ENCODE measurements at places on chromosomes 3 and 15.

GRCh38 chr3:97815149-97815917 lies 6.5 kb upstream of the CRYBG3 start:
- DNase-seq: no peak

DNA sequence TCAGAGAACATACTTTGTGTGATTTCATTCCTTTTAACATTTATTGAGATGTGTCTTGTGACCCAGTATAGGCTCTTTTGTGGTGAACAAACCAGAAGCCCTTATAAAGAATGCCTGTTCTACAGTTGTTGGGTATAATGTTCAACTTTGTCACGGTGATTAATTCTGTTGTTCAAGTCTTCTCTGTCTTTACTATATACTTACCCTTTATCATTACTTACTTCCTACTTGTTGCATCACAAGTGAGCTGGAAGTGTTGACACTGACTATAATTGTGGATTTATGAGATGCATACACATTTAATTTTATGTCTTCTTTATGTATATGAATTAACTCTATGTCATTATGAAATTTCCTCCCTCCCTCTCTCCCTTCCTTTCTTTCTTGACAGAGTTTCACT lies 59.7 kb upstream of the TBL1XR1 start:
- DNase-seq: no peak

DNA sequence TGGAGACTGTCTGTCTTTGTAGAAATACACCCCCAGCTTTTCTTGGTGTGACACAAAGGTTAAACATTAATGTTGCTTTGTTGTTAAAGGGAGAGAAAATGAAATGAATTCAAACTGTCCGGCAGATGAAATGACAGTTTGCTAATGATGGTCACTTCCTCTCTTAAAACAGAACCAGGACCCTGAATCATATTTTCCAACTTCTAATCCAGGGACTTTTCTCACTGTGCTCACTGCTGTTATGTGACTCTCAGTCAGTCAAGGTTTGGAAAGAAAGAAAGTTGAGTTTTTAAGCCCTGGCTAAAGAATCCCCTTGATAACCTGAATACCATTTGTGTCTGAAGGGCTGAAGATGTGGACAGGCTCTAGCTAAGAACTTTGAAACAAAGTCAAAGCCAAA lies 215.8 kb downstream of the AGBL1 start:
- DNase-seq: no peak

DNA sequence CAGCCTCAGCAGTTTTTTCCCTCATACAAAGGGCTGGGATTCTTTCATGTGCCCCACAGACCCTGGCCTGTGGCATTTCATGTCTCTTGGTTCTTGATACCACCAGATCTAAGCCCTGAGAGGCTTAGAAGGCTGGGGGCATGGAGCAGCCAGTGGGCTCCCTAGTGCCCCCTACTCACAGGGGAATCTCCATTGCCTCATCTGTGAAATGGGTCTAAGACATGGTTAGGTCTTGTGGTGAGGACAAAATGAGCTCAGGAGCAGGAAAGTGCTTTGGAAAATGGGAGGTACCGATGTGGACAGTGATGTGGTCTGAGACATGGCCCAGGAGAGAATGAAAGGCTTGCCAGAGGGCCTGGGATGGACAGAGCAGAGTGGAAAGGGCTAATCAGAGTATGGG lies 94.3 kb downstream of the SMAD6 start:
- DNase-seq: no peak

DNA sequence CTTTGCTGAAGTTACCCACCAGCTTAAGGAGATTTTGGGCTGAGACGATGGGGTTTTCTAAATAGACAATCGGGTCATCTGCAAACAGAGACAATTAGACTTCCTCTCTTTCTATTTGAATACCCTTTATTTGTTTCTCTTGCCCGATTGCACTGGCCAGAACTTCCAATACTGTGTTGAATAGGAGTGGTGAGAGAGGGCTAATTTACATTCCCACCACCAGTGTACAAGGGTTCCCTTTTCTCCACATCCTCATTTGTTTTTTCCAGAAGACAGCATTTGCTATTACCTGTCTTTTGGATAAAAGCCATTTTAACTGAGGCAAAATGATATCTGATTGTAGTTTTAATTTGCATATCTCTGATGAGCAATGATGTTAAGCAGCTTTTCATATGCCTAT lies 329.9 kb upstream of the TPRG1 start:
- no peak for DNase-seq

- no peak for DNase-seq
Measured at GRCh38 chr3:106170636-106171035, 301.8 kb upstream of the CBLB start.

- no peak for DNase-seq
Measured at GRCh38 chr3:40523781-40524180, 979 bp upstream of the ZNF621 start.

- no peak for DNase-seq
Measured at GRCh38 chr3:81749265-81749664, 12.2 kb downstream of the GBE1 start.

DNA sequence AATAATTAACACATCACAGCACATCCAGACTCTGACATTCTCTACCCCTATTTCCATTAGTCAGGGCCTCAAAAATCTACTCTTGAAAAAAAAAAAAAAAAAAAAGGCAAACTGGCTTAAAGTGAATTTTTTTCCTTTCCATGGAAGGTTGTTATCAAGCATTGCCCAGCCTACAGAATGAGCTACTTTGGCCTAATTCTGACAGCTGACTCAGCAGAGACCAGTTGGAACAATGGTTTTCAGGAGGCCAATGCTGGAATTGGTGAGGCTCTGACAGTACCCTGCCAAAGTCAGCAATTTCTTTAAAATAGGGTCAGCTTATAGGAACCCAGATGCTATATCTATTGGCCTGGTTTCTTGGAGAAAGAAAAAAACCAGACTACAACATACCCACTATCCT lies 454.7 kb downstream of the MAGI1 start:
- DNase-seq: no peak

DNA sequence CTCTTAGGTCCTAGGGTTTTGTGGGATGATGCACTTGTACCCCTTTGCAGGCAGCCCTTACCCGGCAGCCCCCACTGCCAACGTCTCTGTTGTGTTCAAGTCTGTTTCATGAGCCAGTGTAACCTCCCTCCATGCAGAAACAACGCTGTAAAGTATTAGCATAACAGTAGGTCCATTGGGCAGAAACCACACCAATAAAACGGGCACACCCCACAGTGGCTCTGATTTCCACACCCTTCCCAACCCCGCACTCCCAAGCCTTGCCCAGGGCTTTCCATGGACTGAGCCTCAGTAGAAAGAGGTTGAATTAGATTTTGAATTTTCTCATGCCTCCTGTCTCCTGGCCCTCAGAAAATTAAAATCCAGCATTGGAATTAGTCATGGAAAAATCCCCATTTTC lies 124.5 kb downstream of the CACNA1D start:
- no peak for DNase-seq

DNA sequence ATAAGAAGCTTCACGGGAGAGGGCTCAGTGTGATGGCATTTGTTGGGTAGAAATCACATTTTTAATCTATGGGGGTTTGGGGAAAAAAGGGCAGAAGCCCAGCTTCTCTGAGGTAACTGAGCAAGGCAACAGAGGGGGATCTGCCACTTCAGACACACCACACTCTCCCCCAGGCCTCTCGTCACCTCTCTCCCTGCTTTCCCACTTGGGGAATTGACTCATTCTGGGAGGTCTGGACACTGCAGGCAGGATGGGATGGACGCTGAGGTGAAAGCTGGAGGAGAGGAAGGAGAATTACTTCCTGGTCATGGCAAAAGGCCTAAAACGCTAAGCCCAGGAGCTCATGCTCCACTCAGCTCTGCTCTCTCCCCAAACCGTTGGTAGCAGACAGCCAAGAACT lies 33.2 kb downstream of the MYO5C start:
- DNase-seq: no peak

DNA sequence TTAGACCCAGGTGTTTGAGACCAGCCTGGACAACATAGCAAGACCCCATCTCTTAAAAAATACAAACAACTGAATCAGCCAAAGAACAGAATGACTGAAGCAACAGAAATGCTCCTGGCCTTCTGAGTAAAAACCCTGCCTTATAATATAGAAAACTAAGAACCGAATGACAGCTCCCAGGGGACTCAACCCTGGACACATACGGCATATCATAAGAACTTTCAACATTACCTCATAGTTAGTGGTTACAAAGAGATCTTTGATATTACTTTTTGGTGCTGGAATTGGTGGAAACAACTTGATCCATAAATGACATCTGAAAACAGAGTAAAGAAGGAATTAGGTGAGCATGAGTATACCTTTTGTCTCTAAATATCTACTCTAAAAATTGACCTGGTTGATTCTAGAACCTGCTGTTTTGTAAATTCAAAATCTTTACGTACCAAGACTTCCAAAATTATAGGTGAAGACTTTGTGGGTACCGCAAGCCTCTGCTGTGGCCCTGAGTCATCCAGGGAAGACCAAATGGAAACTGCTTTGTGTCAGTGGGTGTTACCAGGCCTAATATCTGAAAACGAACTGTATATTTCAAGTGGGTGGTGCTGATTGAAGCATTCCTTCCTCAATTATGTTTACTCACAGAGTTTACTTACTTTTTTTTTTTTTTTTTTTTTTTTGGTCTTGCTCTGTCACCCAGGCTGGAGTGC lies 35.5 kb downstream of the IL5RA start:
- no peak for DNase-seq

- no peak for DNase-seq
Measured at GRCh38 chr15:50685191-50685975, 1.2 kb downstream of the TRPM7 start.

DNA sequence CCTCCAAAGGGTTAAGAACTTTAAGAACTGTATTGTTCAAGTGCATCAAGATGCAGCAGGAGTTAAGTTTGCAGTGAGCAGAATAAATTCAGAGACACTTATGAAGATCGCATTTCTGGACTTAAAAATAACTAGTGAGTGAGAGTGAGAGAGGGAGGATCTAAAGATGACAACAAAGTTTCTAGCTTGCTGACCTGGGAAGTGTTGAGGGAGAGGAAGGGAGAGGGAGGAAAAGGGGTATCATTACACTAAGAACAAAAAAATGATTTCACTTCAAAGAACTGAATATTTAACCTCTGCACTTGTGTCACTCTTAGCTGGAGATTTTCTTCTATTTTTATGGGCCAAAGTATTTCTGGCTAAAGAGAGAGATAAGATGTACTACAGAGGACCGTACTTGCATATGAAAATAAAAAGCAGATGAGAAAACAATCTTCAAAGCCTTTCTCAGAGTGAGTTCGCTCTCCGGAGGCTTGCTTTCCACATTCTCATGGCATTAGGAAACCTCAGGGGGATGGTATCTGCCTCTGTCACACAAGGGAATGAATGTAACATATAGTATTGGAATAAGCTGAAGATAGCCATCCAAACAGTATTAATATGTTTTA lies 91.4 kb upstream of the TJP1 start:
- no peak for DNase-seq

DNA sequence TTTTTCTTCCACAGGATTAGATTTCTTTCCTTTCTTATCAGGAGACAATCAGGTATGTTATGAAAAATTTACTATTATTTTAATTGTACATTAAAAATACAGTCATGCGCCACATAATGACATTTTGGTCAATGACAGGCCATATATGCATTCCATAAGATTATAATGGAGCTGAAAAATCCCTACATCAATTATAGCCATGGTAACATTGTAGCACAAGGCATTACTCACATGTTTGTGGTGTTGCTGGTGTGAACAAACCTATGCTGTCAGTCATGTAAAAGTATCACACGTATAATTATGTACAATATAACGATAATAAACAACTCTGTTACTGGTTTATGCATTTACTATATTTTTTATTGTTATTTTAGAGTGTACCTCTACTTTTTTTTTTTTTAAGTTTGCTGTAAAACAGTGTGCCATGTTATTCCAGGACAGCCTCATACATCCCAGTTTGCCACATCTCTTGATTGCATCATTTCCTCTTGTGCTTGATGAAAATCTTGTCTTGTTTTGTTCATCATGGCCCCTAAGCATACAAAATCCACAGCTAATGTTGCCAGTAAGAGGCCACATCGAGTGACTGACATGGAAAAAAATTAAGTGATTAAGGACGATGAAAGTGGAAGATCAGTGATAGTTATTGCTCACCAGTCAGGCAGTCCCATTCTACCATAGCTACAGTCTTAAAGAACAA lies 21.4 kb downstream of the CALML4 start:
- DNase-seq: no peak

DNA sequence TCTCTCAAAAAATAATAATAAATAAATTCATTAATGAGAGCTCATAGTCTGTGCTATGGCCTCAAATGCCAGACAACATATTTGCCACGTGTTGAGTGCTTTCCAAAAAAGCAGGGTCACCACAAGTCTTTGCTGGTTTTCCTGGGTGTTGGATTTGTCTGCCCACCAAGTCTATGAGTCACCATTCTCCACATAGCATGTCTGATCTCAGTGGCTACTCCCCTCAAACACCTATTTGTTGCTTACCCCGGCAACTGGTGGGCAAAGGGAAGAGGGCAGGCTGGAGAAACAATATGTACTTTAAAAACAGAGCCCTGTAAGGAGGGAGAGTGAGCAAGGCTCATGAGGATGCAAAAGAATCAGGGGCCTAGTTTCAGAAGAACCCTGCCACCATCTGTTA lies 120.0 kb upstream of the ARRDC4 start:
- DNase-seq: no peak

- DNase-seq: no peak
Measured at GRCh38 chr3:185927501-185928200, 10.2 kb downstream of the TRA2B start.

DNA sequence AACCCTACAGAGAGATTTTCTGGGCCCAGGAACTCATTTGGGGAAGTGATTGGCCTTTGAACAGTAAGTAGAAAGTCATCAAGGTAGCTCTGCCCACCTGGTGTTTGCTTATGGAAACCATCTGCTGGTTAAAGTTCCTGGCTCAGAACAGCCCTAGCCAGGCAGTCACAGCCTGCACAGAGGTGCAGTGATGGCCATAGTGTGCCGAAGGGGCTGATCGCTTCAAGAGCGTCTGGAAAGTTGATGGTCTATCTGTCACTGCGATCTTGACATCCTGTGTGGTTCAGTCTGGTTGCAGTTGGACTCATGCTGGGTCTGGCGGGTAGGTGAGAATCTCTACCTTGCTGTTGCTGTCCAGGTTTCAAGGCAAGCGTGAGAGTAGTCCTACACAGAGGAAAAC lies 151.6 kb downstream of the SLCO3A1 start:
- DNase-seq: no peak

DNA sequence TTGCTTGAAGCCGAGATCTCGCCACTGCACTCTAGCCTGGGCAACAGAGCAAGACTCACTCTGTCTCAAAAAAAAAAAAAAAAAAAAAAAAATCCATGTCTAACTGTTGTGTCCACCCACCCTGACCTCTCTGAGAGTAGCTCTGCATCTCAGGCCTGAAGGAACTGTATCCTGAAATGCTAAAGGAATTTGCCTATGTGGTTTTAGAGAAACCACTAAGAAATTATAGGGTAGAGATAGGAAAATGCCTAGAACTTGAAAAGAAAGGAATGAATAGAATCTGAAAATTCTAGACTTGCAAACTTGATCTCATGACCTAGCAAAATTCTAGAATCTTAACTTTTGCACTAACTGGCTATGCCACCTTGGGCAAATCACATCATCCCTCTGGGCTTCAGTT lies 217.5 kb upstream of the ROPN1 start:
- no peak for DNase-seq

All from NCI-H1436 (cell line).